ENCODE measurements at places on chromosomes 6 and 20.
A peak's percentile ranks its signal among the peaks of the same experiment; 100 is the strongest.

DNA sequence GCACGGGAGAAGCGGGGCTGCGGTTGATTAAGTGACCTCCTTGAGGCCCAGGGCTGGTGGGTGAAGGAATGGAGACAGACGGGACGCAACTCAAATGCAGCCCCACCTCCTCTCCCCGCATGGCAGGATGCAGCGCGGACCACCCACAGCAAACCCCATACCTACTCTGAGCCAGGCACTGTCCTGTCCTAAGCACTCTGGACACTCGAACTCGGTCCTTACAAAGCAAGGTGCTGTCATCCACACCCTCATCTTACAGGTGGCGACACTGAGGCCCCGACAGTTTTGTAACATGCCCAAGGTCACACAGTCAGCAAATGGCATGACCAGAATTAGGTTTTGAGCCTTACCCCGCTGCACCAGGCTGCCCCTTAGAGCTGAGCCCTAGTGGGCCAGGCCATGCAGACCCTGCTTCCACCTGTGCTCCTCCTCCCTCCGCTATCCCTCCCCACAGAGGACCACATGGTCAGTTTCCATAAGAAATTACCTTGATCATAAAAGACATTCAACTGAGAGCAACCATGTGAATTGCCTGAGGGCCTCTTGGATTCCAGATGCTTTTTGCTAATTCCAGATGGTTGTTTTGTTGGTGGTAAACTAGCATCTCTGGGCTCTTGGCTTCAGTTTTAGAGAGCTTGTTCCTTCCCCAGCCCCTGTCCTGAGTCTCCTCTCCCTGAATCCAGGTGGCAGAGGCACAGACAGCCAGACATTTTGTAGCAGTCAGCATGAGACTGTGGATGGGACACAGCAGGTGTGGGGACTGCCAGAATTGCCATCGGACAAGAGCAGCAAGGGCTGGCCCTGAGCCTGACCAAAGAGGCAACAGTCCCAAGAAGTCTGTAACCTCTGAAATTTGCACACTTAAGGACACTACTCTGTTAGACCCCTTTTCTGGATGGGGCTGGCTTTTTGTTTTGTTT lies 171.9 kb upstream of the PMEPA1 start:
- DNase-seq: no peak

DNA sequence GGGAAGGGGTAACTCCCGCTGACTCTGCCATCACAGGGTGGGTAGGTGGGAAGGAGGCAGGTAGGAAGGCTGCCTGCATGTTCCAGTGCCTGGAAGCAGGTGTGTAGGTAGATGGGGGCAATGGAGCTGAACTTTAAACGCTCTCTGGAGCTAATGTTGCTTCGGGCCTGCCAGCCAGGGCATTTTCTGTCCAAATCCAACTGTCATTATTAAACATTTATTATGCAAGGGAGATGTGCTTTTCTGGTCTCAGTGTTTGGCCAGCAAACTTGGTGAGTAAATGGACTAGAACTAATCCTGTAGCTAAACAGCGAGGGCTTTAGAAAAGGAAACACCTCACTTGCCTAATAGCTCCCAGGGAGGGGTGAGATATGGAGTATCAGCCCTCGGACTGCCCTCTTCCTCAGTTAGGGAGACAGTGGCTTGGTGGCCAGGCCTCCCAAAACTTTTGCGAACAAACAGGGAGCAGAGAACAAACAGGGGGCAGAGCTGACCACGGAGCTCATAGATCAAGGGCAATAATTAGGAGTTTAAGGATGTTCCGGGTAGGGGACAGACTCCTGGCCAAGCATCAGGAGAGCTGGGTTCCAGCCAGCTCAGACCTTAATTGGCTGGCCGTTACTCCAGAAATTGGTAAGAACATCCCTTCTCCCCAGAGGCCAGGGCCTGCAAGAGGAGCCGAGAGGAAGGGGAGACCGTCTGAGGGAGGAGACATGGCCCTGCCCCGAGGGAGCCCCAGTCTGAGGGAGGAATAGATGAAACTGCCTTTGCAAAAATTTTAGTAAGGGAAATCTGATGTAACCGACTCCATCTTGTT lies 131.1 kb downstream of the VEGFA start:
- DNase-seq: peak; percentile 59

GRCh38 chr6:154638369-154638768 lies 94.8 kb upstream of the SCAF8 start:
- no peak for DNase-seq

DNA sequence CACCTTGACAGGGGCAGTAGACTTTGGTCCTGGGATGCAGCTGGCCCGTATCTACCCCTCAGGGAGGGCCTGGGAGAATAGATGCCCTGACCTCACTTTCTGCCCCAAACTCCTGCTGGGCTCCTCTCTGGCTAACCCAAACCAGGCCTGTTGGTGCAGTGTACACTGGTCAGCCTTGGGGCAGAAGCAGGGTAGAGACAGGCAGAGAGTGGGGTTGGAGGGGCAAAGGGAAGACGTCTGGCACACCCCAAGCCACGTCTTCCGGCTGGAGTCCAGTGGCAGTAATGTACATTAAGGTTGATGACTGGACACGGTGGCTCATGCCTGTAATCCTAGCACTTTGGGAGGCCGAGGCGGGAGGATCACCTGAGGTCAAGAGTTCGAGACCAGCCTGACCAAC lies 9.3 kb downstream of the DDR1 start:
- DNase-seq: no peak

- DNase-seq: no peak
These were observed at the start of gene CST9L for GRCh38 chr20:23568320-23568970. Gene CST9L (minus strand): TSS chr20:23568484. CDS start chr20:23568450, 34 bp downstream.

GRCh38 chr6:18752278-18753068 lies 365.3 kb downstream of the RNF144B start:
- no peak for DNase-seq

- DNase-seq: peak; percentile 39
These were observed 265.1 kb upstream of the CEP162 start for GRCh38 chr6:84492241-84493165.

- DNase-seq: no peak
These were observed 150.8 kb upstream of the RIPOR2 start for GRCh38 chr6:25086500-25087091.

- no peak for DNase-seq
These were observed 13.9 kb upstream of the CCDC167 start for GRCh38 chr6:37513576-37513975.

DNA sequence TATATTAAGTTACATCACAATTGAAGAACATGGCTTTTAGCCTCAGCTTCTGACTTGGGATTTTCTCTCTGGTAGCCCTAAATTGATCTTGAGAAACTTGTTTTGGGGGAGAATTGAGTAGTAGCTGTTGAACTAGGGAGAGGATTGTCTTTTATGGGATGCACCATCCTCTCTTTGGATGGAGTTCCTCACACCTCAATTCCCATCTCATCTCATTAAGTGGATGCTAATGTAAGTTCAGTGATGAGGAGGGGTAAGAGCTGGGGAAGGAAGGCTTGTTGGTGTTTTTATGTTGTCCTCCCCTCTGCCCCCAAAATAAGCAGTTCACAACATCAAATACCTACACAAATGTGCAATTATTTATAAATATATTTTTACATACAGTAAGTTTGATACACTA lies 4.0 kb downstream of the GJA1 start:
- no peak for DNase-seq

- DNase-seq: no peak
These were observed 27.5 kb upstream of the AGPAT4 start for GRCh38 chr6:161301338-161301737.

- peak; percentile 56 for DNase-seq
These were observed 4.2 kb downstream of the BRD2 start for GRCh38 chr6:32972353-32973143.

GRCh38 chr6:121858986-121859385 lies 423.5 kb downstream of the GJA1 start:
- DNase-seq: no peak

DNA sequence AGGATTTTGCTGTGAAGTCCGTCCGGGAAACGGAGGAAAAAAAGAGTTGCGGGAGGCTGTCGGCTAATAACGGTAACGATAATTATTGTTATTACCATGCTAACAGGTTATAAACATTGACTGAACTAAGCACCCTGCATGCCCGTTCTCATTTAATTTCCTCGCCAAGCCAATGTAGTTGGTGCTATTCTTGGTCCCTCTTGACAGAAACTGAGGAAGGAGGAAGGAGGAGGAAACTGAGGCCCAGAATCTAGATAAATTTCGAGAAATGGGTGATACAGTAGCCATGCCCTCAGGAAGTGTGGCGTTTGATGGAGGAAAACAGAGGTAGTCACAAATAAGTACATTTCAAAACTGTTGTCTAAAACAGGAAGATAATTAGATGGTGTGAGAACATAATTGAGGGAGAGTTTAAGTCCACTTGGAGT lies 474 bp downstream of the TPX2 start:
- no peak for DNase-seq

- DNase-seq: no peak
These were observed 31.4 kb downstream of the KIF16B start for GRCh38 chr20:16541878-16542277.

GRCh38 chr20:59666586-59666985 lies 62.2 kb downstream of the PHACTR3 start:
- no peak for DNase-seq

Measured in posterior cingulate gyrus (tissue), 11 donors.